ENCODE measurements at places on chromosomes 4 and X. TPM values are rescaled to one million over a fixed set of nuclear protein-coding genes. Genes with fewer than 3 reads are reported as not detected.

DNA sequence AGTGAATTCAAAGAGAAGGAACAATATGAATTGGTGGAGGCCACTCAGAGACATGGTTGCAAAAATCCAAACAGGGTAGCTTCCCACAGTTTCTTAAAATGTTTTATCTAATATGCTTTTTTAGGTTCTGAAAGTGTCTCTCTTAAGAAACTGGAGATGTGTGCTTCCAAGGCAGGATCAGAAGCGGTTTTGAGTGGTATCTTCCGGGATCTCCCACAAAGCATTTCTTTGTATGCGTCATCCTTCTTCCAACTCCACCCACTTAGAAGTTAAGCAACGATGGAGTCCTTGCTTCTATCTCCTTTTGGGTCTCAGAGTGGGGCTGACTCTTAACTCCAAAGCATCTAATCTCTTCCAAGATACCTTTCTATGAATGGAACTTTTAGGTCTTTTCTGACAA lies 196.7 kb downstream of the MID1 start:
- no peak for DNase-seq

DNA sequence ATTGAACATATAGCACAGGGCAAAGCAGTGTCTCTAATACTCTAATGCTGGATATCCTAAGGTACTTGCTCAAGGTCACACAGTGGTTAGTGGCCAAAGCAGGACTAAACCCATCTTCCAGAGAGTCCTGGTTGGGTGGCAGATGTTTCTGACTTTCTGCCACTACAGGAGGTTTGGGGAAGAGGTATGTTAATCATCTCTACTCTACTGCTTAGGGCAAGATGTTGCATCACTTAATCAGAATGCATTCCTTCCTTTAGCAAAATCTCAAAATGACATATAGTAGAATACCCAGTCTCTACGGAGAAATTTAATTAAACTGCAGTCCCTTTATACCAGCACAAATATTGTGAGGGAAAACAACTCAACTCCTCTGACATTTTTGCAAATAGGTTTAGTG lies 190.7 kb upstream of the FAM241A start:
- no peak for DNase-seq

- no peak for DNase-seq
These were observed 19.6 kb upstream of the KDM5C start for GRCh38 chrX:53244610-53245009.

DNA sequence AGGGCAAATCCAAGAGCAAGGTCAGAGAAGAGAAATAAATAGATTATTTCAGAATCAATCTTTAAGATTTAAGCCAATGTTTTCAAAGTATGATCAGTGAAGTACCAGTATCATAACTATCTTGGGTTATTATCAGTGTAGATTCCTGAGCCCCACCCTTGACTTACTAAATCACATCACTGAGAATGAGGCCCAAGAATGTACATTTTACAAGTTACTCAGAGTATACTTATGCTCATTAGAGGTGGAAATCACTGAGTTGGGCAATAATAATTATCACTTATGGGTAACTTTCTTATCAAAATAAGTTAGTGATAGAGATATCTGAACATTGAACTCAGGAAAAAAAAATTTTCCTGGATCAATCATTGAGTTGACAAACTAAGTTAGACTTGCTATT lies 121.6 kb upstream of the NOCT start:
- DNase-seq = no peak

DNA sequence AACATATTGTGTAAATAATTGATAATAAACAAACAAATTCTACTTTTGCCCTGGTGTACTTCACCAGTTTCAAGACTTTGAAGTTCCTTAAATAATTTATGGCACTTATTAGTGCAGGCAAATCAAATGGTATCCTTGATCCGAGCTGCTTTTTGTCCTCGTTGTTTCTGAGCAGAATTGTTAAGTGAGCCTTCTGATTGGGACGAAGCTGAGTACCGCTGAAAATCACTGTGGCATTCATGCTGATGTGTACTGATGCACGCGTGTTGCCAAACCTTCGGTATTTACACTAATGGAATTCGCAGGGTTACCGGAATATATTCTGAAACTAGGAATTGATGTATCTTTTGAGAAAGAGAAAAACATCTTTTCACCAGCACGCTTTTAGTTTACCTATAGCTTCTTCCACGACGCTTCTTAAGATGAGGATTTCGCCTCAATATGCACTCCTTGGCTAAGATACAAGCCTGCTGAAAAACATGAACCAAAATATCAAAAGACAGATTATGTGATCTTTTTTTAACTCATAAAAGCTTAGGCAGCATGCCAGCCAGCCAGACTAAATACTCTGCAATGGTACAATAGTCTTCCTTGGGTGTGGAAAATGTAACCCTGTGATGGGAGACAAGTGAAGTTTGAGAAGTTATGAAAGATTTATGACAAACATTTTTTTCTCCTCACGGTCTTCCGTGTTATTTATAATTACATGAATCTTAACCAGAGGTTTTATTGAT lies 48.9 kb upstream of the TENM3 start:
- DNase-seq = no peak

DNA sequence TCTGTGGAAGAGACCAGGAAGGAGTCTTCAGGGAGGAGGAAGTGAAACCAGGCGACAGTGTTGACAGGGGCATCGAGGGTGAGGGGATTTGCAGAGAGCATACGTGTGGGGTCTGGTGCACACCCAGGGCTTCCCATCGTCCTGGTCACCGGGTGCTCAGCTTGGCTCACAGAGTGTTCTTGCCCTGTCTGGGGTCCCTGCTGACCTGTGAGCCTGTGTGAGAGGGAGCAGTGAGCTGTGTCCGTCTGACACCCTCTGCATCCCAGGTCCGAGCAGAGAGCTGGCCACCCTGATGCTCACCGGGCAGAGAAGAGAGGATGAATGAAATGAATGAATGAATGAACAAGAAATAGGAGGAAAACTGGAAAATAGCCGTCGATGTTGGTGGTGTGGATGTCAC lies 46.5 kb downstream of the CPZ start:
- no peak for DNase-seq

DNA sequence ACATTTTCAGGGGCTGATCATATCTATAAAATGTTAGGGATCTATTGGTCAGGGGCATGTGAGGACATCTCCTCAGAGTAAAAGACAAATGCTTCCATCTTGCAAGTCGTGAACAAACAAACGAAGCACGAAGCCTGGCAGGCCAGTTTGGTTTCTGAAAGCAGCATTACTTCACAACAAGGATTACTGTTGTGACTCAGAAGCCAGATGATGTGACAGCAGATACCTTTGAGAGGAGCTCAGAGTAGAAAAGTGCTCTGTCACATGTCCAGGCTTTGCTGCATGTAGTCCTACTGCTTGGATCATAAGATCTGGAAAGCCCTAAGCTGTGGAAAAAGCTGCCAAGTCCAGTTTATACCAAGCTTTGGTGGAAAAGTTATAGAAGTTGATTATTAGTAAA lies 1827.2 kb downstream of the ARAP2 start:
- no peak for DNase-seq

- no peak for DNase-seq
These were observed 1.3 kb downstream of the SYP start for GRCh38 chrX:49198540-49199314.

DNA sequence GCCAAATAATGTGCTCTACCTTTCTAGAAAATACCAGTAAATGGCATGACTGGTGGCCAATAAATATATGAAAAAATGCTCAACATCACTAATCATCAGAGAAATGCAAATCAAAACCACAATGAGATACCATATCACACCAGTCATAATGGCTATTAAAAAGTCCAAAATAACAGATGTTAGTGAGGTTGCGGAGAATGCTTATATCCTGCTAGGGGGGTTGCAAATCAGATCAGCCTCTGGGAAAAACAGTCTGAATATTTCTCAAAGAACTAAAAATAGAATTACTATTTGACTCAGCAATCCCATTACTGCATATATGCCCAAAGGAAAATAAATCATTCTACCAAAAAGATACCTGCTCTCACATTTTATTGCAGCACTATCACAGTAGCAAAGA lies 115.1 kb downstream of the RASGEF1B start:
- DNase-seq = no peak

- DNase-seq = peak; percentile 69
These were observed 54.2 kb downstream of the TMA16 start for GRCh38 chr4:163548481-163549243.

DNA sequence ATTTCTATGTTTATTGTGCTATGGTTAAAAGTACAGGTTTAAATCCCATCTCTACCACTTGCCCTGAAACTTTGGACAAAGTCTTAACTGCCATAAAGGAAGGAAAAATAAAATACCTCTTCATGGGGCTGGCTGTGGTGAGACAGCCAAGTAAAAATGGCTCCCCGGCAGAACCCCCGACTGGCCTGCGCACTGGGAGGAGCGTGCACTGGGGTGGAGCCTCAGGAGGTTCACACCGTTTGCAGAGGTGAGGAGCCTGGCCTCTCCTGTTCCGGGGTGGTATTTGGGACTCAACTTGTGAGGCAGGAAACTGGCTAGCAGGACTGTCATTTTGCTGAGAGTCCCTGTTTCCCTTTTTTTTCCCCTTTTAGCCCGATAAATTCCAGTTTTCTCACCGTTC lies 47.8 kb downstream of the CORIN start:
- DNase-seq = no peak

HTN1 gene
- not detected for total RNA-seq

JCHAIN gene
- total RNA-seq = not detected

DRP2 gene
- not detected for total RNA-seq

LONRF3 gene
- 15.7 TPM for total RNA-seq

MAPK10 gene
- total RNA-seq = under 0.01 TPM

Data from lung microvascular endothelial cell (primary cell).